ENCODE measurements at places on chromosomes 4 and X.
A peak's percentile ranks its signal among the peaks of the same experiment; 100 is the strongest.

- DNase-seq = no peak
Measured at GRCh38 chr4:68433582-68433981, 13.7 kb upstream of the TMPRSS11E start.

GRCh38 chrX:47030339-47030738 is 47.9 kb upstream of the RGN start:
- no peak for DNase-seq

- DNase-seq = no peak
Measured at GRCh38 chr4:32987111-32987510, 2266.9 kb downstream of the PCDH7 start.

GRCh38 chrX:139199933-139200332 is 330.6 kb upstream of the F9 start:
- no peak for DNase-seq

DNA sequence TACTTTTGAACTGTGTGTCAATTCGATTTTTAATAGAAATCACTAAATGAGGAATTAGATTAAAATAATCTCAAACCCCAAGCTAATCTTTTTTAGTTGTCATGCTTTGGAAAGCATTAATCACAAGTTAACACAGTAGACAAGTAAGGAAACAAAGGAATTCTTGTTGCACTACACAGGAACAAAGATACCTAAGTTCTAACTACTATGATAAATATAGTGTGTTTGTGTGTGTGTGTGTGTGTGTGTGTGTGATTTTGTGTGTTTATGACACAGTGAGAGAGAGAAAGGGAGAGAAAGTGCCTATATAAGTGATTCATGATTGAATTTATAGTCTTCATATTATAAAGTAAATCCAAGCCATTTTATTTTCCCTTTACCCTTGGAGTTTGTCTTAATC is 931.4 kb downstream of the PCDH7 start:
- DNase-seq = no peak

DNA sequence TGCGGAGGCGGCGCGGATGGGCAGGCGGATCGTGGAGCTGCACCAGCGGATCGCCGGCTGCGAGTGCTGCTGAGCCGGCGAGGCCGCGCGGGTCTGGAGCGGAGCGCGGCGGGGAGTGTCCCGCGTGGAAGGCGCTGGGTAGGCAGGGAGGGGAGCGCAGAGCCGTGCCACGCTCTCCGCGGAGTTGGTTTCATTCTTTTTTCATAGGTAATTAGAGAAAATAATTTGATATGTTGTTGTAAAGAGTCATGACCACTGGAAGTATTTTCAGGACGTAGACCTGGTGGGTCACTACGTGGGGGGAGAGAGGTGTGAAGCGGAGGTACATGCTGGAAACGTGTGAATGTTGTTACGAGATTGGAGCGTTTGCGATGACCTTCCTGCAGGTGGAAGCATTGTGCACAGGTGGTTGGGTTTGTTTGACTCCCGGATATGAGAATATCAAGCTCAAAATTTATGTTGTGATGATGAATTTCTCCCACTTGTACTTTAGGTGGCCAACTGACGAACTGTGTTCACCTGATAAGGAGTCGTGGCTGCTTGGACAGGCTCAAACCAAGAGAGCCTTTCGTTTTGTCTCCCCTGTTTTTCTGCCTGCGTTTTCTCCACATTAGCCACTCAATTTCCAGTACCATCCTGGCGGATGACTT is 19.1 kb upstream of the S100P start:
- DNase-seq = peak; percentile 66

- DNase-seq = no peak
Measured at GRCh38 chrX:86714441-86714840, 566.2 kb downstream of the DACH2 start.

GRCh38 chr4:145497199-145498149 is 15.8 kb downstream of the SMAD1 start:
- no peak for DNase-seq

DNA sequence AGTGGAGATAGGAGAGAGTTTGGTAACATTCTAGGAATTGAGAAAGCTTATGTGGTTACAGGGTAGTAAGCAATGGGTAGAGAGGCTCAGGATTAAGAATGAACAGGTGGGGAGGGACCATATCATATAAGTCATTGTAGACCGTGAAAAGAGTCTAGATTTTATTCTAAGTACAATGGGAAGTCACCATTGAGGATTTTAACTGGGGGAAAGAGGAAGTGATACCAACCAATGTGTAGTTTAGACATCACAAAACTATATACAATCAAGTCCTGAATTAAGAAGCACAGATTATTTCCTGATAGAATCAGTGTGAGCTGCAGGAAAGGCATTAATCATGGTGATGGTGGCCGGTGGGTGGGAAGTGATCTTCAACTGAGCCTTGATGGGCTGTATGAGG is 178.3 kb upstream of the ZIC3 start:
- no peak for DNase-seq

- DNase-seq = no peak
Measured at GRCh38 chr4:119046263-119046662, 89.4 kb upstream of the MYOZ2 start.

DNA sequence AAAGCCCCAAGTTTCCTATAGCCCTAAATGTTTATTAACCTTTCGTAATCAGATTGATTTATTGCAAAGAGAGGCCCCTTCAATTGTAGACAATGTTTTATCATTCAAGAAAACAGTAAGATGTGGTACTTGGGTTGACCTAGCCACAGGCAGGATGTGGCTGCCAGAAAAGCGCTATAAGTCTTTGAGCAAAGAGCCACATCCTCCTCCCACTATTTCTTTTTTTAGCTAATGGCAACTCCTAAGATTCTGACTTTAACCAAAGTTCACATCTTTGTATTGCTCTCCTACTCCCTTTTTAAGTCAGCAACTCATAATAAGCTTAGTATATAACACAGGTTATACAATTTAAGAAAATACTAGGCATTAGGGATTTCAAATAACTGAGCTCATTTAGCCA is 70.7 kb upstream of the PPP3CA start:
- peak; percentile 68 for DNase-seq

- DNase-seq = no peak
Measured at GRCh38 chrX:111483881-111484280, 27.6 kb upstream of the SERTM2 start.

DNA sequence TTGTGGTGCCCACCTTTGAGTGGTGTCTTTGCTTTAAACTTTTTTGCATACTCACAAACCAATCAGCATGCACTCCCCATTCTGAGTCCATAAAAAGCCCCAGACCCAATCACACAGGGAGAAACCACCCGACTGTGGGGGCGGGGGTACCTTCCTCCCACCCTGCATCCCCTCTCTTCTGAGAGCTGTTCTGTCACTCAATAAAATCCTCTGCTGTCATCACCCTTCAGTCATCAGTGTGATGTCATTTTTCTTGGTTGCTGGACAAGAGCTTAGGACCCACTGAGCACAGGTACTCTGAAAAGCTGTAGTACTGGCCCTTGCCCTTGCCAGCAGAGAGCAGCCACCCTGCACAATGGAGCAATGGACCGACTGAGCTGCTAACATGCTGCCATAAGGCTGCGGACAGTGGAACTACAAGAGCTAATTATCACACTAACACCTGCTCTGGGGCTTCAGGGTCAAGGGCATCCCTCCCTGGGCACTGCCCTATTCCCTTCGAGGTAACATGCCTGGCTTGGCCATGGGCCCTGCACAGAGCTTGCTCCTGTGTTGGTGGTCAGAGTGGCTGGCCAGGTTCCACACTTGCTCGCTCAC is 62.9 kb upstream of the PGRMC2 start:
- no peak for DNase-seq

GRCh38 chr4:169823685-169824084 is 65.9 kb upstream of the HPF1 start:
- peak; percentile 4 for DNase-seq

GRCh38 chrX:70313503-70313902 is 23.6 kb downstream of the KIF4A start:
- DNase-seq = no peak

DNA sequence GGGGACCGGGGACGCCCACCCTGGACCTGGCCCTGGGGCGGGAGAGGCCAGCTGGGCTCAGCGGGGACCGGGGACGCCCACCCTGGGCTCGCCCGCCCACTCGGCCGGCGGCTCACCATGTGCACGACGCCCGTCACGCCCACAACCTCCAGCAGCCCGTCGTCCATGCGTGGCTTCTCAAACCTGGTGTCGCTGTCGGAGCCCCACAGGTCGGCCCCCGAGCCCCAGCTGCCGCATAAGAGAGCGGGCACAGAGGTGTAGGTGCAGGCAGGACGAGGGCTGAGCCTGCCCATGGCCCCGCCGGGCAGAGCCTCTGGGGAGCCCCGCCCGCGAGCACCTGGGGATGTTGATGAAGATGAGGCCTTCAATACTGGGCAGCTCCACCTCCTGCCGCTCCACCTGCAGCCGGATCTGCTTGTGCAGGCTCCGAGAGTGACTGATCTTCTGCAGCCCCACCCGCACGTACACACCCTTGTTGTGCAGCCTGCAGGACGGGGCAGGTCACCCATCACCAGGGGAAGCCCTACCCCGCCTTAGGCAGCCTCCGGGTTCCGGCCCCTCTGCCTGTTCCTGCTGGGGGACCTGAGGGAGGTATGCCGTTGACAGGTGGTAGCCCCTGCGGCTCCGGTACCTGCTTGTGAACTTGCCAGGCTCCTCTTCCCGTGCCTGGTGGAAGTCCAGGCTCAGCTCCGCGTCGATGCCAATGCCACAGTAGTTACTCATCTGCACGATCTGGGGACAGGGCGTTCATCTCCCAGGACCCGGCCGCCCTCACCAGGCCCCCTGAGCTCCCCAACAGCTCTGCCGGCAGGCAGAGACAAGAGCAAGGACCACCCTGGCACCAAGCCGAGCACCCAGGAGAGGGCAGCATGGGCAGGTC is 11.8 kb downstream of the DGKQ start:
- no peak for DNase-seq

- DNase-seq = no peak
Measured at GRCh38 chrX:15416133-15416993, 32.1 kb upstream of the VEGFD start.

DNA sequence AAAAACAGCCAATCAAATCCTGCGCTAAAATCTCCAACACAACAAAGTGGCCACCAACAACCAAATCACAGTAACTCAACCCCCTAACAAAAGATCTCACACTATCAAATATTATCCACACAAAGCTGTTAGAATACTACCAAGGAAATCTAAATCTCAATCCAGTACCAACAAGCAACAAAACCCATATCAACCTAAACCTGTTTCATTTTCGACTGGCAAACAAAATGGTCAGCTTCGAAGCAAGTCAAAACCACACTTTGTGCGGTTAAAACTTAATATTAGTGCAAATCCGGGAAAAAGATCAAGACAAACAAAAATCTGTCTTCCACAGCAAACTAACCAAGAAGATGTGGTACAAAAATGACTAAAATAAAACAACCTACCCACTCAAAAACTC is 28.7 kb upstream of the MUC7 start:
- DNase-seq = no peak

GRCh38 chrX:104195489-104196084 is 29.3 kb downstream of the FAM199X start:
- no peak for DNase-seq

- DNase-seq = no peak
Measured at GRCh38 chr4:33349376-33349775, 2629.2 kb downstream of the PCDH7 start.

GRCh38 chr4:19159874-19160273 is 1091.8 kb upstream of the SLIT2 start:
- no peak for DNase-seq

DNA sequence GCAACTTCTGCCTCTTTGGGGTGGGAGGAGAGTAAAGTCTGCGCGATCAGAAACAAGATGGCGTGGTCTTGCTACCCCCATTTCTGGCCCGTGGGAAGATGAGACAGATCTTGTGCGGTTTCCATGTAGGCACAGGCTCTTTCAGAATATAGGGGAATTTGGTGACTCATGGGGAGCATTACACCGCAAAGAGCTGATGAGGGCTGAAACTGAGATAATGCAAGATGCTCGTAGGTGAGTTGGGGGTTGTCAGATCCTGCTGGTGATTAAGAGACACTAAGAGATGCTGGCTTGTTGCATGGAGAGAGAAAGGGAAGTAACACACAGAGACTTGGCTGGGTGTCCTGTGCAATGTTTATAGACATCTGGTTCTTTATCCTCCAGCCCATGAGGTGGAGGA is 1.5 kb downstream of the EVC start:
- DNase-seq = peak; percentile 49

GRCh38 chr4:120867506-120867905 is 55.0 kb downstream of the PRDM5 start:
- DNase-seq = no peak

DNA sequence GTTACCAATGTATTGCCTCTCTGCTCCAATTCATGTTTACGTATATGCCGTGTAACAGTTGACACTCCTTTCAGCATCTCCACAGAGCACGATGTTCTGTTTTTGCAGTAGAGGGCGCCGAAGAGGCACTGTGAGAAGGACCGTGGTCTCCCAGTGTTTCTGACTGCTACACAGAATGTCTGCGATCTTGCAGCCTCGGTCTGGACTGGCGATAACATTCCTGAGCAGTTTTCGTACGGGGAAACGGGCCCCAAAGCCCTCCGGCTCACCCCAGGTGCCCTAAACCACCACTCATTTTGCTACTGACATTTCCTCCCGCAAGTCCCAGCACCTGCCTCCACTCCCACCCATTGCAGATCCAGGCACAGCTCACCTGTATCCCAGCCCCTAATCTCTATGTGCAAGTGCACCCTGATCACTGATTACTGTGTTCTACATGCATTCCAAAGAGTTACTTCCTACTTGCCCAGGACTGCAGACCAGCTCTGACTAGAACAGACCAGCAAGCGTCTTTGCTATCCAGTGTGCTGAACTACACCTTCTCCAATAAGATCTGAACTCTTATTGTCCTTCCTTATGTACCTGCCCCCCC is 12.4 kb upstream of the NFXL1 start:
- peak; percentile 46 for DNase-seq

GRCh38 chr4:158667651-158668198 is 4.0 kb downstream of the C4orf46 start:
- peak; percentile 31 for DNase-seq

DNA sequence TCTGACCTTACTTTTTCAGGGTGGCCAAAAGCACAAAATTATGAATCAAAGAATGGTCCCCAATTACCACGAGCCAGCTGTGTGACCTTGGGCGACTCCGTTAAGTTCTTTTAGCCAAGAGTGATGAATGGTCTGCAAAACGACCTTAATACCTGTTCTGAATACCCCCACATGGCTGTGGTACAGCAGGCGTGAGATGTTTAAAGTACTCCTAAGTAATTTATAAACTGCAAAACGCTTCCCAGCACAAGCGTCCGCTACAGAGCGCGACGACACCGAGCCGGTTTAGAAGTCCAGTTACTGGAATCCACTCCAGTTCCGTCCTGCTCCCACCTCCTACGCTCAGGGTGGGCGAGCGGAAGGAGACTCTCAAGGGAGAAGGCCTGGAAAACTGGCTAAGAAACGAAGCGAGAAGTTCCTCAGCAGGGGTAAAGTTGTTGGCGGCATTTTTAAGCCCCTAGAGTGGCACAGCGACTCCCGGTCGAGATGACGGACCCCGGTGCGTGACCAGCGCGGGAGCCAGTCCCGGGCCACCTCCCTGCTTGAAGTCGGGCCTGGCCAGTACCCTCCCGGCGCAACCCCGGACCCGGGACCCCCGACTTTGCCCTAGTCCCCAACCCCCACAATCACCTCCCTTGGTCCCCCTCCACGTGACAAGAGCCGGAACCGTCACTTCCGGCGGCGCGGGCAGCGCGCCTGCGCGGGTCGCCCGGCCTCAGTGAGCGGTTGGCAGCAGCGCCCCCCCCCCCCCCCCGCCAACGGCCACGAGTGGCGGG is 659 bp upstream of the BMP2K start:
- DNase-seq = peak; percentile 89

GRCh38 chrX:54540289-54540688 is 10.3 kb downstream of the GNL3L start:
- DNase-seq = no peak

Measured in activated naive CD4-positive, alpha-beta T cell treated with Interleukin-2 at 50 U/mL for 16 hours (primary cell).